ENCODE measurements at places on chromosomes 4 and X.
A peak's percentile ranks its signal among the peaks of the same experiment; 100 is the strongest.

DNA sequence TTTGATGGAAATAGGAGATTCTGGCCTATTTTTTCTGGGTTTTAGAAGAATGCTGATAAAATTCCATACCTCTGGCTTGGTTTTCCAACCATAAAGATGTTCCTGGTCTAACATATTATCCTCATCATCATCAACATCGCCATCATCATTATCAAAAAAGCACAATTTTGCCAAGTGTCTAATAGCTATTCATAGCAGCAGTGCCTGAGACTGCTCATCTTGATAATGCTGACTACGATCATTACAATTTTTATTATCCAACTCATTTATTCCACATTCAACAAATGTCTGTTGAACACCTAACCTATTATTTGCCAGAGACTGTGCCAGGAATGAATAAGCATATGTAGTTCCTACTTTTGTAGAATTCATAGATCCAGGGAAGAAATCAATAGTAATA is 303.5 kb upstream of the GATB start:
- no peak for DNase-seq

- DNase-seq = no peak
Observed at GRCh38 chr4:33658971-33659370, 2585.3 kb downstream of the ARAP2 start.

DNA sequence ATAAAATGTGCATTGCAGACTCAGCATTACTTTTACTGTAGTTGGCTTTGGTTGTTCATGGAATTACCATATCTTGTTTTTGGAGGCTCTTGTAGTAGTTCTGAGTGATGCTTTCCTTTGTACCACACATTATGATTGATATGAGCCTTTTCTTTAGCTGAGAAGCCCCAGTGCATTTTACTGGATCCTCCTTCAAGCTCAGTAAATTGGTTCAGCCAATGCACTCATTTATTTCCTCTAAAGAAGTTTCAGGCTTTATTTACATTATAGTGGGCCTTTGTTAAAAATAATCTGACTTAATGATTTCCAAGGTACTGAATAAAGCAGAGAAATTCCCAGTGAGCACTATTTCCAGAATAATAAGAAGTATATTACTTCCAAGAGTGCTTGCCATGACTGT is 21.8 kb downstream of the UPRT start:
- no peak for DNase-seq

DNA sequence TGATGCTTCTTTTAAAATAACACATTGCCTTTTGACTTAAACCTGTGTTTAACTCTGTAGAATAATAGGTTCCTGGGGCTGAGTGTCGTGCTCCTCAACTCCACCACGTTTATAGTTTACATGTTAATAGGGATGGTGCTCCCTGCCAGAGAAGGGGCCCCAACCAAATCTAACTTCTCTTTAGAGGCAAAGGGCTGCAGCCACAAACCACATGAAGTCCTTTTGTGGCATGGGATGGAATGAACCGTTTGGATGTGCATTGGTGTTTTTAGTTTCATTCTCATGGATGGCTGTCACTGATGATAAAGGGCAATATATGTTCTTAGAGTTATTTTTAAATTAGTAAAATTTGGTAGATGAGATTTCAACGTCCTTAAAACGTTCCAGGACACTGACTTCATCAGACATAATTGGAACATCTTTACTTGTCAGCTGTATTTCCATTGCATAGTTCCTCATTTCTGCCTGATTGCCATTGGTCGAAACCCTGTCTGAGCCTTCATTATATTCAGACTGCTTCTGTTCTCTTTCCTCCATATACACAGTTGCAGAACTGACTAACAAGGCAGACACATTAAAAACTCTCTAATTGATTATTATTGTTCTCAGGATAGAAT is 60.4 kb upstream of the HPF1 start:
- no peak for DNase-seq

GRCh38 chrX:130682990-130683389 is 220.0 kb downstream of the ENOX2 start:
- DNase-seq = no peak

GRCh38 chr4:105748222-105748621 is 39.6 kb downstream of the GSTCD start:
- no peak for DNase-seq

DNA sequence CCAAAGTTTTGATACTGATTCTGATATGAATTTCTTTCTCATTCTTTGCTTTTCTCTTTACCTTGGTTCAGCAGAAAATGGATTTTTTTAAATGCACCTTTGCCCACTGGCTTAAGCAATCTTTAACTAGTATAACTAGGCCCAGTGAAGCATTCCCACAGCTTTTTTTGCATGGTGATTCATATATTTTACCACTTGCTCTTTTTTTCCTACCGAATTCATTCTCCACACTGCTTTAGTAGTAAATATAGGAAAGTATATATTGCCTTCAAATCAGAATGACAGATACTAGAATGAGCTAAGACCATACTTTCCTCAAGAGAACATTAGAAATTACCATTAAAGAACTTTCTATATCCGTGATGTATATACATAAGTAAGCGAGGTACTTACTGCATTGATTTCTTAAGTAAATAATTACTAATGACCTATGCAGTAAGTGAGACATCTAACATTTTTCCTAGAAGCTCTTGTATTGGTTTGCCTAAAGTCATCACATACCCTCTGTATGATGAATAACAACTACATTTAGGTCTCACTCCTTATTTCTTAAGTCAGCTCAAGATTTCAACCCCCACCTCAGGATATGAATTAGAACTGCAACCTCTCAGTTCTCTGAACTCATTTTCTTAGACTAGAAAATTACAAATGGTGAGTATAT is 44.2 kb downstream of the SLC4A4 start:
- no peak for DNase-seq

DNA sequence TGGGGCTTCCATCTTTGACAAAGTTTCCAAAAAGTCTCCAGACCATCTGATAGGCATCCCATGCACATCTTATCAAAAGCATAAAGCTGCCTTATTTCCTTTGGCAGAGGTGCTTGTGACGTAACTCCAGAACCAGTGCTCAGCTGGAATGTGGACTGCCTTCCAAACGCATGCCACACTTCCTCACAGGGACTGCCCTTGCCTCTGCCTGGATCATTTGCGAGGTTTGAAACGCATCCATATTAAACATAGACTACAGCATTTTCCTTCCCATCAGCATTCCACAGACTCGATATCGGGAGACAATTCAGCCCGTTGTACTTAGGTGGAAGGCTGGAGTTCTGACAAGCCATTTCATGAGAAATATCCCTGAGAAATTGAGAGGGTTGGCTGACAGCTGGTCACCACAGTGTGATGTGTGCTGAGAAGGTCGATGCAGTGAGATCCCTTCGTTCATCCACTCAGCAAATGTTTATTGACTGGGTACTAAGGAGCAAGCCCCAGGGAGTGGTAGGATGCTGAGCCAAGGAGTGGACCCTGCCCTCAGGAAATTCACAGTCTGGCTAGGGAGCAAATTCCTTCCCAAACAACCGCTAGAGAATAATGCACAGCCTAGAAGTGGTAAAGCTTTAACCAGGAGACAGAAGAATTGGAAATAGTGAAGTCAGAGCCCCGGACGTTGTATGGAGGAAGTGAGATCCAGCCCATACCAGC is 376.0 kb downstream of the BCOR start:
- no peak for DNase-seq

- no peak for DNase-seq
Observed at GRCh38 chr4:186151499-186151898, 39.9 kb upstream of the CYP4V2 start.

- DNase-seq = peak; percentile 38
Observed at GRCh38 chr4:186669159-186669731, 54.4 kb downstream of the FAT1 start.

DNA sequence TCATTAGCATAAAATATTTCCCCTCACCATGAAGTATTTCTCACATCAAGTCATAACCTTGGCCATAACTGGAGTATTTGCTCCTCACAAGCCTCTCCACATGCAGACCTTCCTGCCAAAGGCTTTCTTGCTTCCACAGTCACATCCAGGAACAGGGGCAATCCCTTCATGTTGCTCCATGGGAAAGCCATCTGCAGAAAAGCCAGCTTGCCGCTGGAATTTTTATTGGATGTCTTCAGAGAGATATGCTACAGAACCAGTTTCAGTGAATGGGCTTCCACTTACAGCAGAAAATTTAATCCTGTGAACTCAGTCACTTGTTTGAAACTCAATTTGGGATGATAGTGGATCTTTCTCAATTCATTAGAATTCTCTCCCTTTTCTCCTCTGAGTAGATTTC is 3.2 kb upstream of the CDKN2AIP start:
- DNase-seq = no peak

GRCh38 chr4:81069706-81070331 is 39.3 kb downstream of the BMP3 start:
- DNase-seq = peak; percentile 62

- DNase-seq = no peak
Observed at GRCh38 chr4:53721263-53721662, 130.0 kb upstream of the LNX1 start.

- DNase-seq = no peak
Observed at GRCh38 chr4:128604840-128605239, 204.7 kb upstream of the JADE1 start.

GRCh38 chr4:3226467-3226866 is 22.5 kb upstream of the MSANTD1 start:
- DNase-seq = no peak

- DNase-seq = no peak
Observed at GRCh38 chr4:89610236-89610635, 226.7 kb downstream of the SNCA start.

- no peak for DNase-seq
Observed at GRCh38 chr4:87317527-87317926, 5.2 kb downstream of the HSD17B13 start.

Measured in GM04504 (cell line).